ENCODE measurements at places on chromosomes 2 and 18. TPM values are rescaled to one million over a fixed set of nuclear protein-coding genes. Genes with fewer than 3 reads are reported as not detected.

Gene GFPT1
- 16.6 TPM for total RNA-seq

Gene KLHL29
- 3.5 TPM for total RNA-seq

Gene CCDC85A
- not detected for total RNA-seq

Gene PPP3R1
- total RNA-seq = 79.6 TPM

Gene ABHD1
- 0.25 TPM for total RNA-seq

Gene ALKAL2
- not detected for total RNA-seq

Gene NT5C1B
- total RNA-seq = not detected

Gene ZNF804A
- total RNA-seq = not detected

Gene LBX2
- 0.25 TPM for total RNA-seq

Gene DAPL1
- total RNA-seq = not detected

Gene ESPNL
- total RNA-seq = 0.05 TPM

Gene TUBA3D
- not detected for total RNA-seq

Gene GTF3C2
- total RNA-seq = 59.0 TPM

Gene CAPN14
- 0.10 TPM for total RNA-seq

Gene SLC40A1
- 3.2 TPM for total RNA-seq

Gene EGR4
- total RNA-seq = not detected

Gene TUBA3E
- not detected for total RNA-seq

Gene NYAP2
- not detected for total RNA-seq

Measured in activated CD4-positive, alpha-beta T cell treated with anti-CD3 and anti-CD28 coated beads, Interleukin-2, amount 10 ng/mL, durations not matched to agents 7 days and 5 days (primary cell).